ENCODE measurements at places on chromosomes 3 and 15.

DNA sequence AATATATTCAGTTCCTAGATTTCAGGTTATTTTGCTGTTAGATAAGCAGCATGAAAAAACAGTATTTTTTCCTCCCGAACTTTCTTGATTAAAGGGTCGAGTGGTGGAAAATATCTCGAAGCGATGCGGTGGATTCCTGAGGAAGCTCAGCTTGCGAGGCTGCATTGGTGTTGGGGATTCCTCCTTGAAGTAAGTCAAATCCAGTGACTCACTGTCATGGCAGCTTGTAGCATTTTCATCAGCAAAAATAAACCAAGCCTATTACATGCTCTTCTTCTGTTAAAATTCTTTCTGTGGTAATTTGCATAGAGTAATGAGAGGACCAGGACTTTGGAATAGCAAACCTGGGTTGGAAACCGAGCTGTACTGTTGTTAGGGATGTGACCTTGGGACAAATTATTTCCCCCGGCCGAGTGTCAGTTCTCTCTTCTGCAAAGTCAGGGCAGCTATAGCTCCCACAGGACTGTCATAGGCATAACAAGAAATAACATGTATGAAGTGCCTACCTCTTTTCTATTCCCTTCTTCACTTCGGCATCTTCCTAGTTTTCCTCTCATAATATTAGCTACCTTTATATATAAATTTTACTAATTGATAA, 75.6 kb downstream of the UBP1 start:
- DNase-seq = no peak

DNA sequence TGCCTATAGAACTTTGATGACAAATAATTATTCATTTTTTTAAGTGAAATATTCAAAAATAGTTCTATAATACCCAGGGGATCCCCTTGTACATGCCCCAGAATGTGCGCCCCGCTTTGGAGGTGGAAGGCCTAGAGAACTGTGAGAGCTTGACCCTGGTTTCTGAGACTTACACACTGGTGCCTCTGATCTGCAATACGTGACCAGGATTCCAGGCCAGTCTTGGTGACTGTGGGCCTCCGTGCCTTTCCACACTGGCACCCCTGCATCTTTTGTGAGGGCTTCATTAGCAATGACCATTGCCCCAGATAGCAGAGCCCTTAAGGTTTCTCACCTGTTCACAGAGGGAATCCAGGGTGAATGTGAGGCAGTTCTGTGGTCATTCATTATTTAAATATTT, 44.0 kb downstream of the CLSTN2 start:
- DNase-seq = no peak

DNA sequence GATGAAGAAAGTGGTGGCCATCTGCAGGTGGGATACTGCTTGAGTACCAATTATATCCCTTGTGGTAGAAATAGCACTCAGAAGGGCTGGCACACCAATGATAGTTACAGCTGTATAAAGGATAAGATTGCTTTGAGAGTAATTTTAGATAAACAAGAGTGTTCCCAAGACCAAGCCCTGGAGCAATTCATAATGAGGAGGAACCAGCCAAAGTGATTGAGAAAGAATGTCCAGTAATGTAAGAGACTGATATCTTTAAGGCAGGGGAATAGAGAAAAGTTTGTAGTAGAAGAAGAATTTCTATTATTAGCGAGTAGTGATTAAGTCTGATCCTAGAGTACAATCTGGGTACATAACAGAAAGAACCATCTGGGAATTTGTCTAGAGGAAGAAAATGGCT, 945.1 kb downstream of the OTOL1 start:
- DNase-seq = no peak

- DNase-seq = no peak
Measured at GRCh38 chr3:5767304-5767703, 579.8 kb downstream of the EDEM1 start.

DNA sequence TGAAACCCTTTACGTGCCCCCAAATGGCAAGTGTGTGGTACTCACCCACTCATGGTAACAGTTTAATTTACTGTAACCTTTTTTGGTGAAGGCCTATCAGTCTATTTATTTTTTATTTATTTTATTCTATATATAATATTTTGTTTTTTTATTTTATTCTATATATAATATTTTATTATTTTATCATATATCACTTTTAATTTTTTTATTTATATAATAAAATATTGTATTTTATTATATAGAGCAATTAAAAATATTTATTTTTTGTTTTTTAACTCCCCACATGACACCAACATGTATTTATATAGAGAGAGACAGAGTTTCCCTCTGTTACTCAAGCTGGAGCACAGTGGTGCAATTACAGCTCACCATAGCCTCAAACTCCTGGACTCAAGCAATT, 41.4 kb downstream of the SLC28A1 start:
- DNase-seq = no peak

- DNase-seq = no peak
Measured at GRCh38 chr15:42324308-42324707, 35.0 kb upstream of the CAPN3 start.

DNA sequence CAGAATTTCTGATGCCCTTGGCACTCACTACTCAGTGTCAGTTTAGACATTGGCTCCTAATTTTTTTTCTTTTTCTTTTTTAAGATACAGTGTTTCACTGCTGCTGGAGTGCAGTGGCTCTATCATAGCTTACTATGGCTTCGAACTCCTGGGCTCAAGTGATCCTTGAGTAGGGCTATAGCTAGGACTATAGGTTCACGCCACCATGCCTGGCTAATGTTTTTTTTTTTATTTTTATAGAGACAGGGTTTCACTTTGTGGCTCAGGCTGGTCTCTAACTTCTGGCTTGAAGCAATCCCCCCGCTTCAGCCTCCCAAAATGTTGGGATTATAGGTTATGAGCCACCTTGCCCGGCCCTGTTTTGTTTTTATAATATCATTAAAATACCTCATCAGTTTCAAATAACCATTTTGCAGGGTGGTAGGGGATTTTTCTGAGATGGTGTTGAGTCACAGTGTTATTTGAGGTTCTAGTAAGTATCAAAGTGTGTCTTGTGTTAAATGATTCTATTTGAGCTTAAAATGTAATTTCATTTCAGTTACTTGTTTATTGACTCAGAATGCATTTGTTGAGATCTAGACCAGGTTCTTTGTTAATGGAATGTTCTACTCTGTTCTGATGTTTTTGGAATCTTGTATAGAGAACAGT, 7.0 kb downstream of the FNDC3B start:
- DNase-seq = no peak

All from GF-D8 (cell line).